ENCODE measurements at places on chromosomes 6 and 20. TPM values are rescaled to one million over a fixed set of nuclear protein-coding genes. Genes with fewer than 3 reads are reported as not detected.

GRCh38 chr20:51660672-51661608, 107.2 kb downstream of the ATP9A start:
- peak; percentile 25 for DNase-seq

DNA sequence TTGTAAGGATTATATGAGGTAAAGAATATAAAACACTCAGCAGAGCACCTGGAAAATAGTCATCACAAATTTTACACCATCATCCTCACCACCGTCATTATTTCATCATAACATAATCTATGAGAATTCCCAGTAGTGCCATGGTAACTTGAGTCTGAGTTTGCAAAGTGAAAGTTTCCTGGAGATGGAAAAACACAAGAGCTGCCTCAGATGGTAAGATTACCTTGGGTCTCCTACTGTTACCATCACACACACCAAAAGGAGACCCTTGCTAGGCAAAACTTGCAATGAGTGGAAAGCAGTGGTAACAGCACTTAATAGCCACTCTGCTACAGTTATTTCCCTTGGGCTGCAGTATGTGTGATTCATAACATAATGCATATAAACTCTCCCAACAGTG, 589.8 kb downstream of the RNF144B start:
- DNase-seq: no peak

CRNKL1 gene
- 34.5 TPM for total RNA-seq

- no peak for DNase-seq
Measured at GRCh38 chr6:119584088-119584487, 234.5 kb upstream of the MAN1A1 start.

- DNase-seq: no peak
Measured at GRCh38 chr6:122116119-122116834, 283.2 kb upstream of the HSF2 start.

- peak; percentile 71 for DNase-seq
Measured at GRCh38 chr6:44431118-44431725, 43.7 kb downstream of the CDC5L start.

DNA sequence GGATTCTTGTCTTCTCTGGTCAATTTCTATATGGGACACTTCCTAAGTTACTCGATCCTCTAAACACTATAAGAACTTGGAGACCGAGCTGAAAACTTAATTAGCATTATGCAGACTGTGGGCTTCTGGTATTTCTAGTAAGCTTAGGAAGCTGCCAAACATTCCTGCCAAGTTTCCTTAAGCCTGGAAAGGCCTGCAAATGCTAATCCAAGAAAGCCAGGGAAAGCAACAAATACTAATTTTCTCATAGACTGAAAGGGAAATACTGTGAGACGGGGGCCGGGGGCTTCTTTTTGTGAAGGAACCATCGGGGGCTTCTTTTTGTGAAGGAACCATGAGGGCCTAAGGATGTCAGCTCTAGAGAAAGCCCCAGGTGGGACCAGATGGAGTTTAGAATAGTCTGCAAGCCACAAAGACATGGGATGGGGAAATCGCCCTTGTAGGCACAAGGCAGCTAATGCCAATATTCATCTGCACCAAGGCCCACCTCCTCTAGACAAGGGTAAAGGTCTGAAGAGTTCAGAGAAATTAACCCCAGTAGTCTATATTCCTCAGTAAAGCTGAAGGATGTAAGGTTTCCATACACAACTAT, 332.4 kb upstream of the PRDM1 start:
- peak; percentile 19 for DNase-seq

- DNase-seq: peak; percentile 40
Measured at GRCh38 chr6:152750694-152751093, at the start of gene VIP. Gene VIP (plus strand): TSS chr6:152750797. CDS start chr6:152752178, 1,381 bp downstream.

- DNase-seq: no peak
Measured at GRCh38 chr6:76681781-76682180, 609.3 kb upstream of the IMPG1 start.

GRCh38 chr6:112180095-112180820, 74.1 kb downstream of the LAMA4 start:
- peak; percentile 80 for DNase-seq

TCF15 gene
- total RNA-seq: not detected

PAK5 gene
- not detected for total RNA-seq

DNA sequence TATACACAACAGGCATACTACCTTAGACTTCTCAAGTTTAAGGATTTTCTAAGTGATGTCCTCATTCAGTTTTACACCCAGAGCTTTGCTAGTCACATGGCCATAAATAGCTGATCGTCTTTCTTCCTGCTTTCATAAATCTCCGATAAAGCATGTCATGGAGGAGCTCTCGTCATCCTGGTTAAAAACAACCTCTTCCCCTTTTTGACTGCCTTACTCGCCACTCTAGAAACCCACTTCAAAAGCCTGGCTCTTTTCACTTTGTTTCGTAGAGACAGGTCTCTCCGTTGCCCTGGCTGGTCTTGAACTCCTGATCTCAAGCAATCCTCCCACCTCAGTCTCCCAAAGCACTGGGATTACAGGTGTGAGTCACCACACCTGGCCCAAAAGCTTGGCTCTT, 67.0 kb upstream of the SMIM29 start:
- DNase-seq: no peak

ACTL10 gene
- total RNA-seq: 4.2 TPM

DNA sequence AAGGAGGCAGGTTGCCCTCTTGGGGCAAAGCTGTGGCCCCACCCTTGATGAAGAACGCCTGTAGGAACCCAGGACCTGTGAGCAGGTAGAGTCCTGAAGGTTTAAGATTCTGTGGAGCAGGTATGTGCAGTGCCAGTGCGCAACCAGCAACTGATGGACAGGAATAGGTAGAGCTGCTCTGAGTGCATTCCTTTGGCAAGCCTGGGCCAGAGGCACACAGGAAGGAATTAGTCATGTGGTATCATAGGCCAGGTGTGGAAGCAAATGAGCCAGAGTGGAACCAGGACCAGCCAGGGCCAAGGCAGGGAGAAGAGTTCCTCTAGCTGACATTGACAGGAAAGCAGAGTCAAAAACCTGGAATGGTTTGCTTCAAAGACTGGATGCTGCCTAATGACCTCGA, 1.4 kb upstream of the KHDC1 start:
- DNase-seq: peak; percentile 13

DNA sequence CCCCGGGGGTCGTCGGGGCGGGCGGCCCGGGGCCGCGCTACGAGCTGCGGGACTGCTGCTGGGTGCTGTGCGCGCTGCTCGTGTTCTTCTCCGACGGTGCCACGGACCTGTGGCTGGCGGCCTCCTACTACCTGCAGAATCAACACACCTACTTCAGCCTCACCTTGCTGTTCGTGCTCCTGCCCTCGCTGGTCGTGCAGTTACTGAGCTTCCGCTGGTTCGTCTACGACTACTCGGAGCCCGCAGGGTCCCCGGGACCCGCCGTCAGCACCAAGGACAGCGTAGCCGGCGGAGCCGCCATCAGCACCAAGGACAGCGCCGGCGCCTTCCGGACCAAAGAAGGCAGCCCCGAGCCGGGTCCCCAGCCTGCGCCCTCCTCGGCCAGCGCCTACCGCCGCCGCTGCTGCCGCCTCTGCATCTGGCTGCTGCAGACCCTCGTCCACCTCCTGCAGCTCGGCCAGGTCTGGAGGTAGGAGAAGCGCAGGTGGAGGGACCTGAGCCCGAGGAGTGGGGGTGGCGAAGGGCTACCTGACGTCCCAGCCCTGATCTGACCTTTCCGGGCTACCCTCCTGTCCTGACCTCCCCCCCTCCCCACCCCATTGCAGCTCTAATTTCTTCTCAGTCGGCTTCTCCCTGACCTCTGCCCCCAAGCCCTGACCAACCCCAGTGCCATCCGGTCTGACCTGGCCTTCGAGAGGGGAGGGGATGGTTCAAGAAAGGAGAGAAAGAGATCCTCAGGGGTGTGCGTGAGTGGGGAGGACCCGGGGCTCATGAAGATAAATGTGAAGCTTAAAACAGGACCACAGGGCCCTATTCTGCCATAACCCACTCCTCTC, 558 bp downstream of the XKR7 start:
- peak; percentile 32 for DNase-seq

GRCh38 chr20:43994486-43995100, 79.9 kb downstream of the TOX2 start:
- no peak for DNase-seq

DNA sequence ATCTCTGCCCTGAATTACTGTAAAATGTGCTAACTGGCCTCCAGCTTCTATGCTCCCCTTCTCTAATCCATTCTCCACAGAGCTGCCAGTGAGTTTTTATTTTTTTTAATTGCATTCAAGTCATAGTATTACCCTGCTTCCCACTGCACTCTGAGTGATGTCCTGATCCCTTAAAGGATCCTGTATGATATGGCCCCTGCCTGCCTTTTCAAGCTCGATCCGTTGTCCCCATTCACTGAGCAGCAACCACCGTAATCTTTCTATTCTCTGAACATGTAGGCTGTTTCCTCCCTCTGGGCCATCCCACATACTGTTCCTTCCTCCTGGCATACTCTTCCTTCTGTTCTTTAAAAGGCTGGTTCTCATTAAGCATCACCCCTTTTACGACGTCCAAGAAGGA, 9.3 kb downstream of the TNFRSF21 start:
- no peak for DNase-seq

DNA sequence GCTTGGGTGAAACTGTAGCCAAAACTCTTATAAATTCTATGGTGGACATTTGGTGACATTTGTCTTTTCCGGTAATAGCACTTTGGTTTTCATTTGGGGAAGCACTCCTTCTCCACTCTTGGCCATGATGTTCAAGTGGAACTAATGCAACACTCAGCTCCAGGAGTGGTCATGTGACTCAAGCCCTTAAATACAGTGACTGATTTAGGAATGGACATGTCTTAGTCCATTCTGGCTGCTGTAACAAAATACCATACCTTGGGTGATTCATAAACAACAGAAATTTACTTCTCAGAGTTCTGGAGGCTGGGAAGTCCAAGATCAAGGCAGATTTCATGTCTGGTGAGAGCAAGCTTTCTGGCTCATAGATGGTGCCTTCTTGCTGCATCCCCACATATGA, 10.8 kb upstream of the FKBP1A start:
- no peak for DNase-seq

GRCh38 chr20:19683188-19683587, 74.9 kb upstream of the RIN2 start:
- DNase-seq: no peak

HLA-DOA gene
- total RNA-seq: 0.55 TPM

DNA sequence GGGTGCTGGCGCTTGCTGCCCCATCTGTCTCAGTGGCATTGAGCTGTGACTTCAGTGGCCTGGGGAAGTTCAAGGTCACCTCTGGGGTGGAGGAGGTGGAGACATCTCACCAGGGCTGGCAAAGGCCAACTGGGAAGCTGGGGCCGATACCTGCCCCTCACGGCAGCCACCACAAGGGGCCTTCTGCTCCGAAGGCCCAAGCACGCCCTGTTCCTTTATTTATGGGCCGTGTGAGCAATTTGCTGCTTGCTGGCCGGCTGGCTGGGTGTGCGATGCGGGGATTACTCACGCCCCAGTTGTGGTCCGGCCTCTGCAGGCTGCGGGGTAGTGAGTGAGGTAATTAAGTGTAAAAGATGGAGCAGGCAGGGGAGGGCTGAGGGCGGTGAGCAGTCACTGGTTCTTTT, 13.2 kb upstream of the SCRT2 start:
- DNase-seq: peak; percentile 3

All from renal cortical epithelial cell (primary cell).